ENCODE measurements at places on chromosomes 12 and 14. TPM values are rescaled to one million over a fixed set of nuclear protein-coding genes. Genes with fewer than 3 reads are reported as not detected.

- no peak overlapping the region for H3K4me3 ChIP-seq
- no peaks in the 10 kb centered on the region for H3K27me3 ChIP-seq
These were observed 144.8 kb downstream of the KCNA5 start for GRCh38 chr12:5188472-5188871.

- H3K27me3 ChIP-seq, result no peaks in the 10 kb centered on the region
- H3K4me1 ChIP-seq, result no peaks in the 10 kb centered on the region
- no peak overlapping the region for H3K27ac ChIP-seq
- no peak for DNase-seq
These were observed 81.2 kb upstream of the ATP2B1 start for GRCh38 chr12:89789862-89790261.

DNA sequence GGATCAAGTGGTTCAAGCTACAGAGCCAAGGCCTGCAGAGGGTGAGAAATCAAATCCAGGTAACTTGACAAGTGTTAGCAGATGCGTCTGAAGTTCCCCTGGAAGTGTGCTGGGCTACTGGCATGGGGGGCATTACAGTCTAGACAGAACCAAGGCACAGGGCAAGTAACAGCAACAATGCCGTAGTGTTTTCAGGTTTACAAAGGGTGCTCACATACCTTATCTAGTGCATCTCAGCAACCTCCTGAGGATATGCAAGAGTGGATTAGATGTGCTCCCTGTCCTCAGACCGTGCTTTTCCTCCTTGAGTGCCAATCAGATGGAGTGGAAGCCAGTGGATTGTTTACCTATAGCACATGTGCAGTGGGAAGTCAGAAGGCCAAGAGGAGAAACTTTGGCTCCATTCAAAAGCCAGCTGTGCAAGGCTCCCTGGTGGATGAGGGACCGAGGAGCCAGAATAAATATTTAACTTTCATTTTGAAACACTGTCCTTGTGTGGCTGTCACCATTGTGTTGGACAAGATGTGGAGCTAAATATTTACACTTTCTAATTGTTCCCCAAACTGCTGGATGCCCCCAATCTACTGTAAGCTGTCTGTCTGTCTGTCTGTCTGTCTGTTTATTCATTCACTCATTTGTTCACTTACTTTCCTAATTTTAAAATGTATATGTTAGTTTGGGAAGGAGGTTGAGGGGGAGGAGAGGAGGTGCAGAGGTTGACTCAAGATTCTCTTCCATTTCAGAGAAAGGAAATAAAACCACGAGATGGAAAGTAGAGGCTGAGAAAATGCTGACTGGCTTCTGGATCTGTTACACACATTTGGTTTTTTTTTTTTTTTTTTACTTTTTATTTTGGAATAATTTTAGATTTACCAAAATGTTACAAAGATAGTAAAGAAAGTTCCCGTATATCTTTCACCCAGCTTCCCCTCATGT is 184.0 kb upstream of the PARP11 start:
- no peak for DNase-seq
- no peaks in the 10 kb centered on the region for H3K27me3 ChIP-seq
- no peaks in the 10 kb centered on the region for H3K4me1 ChIP-seq
- H3K4me3 ChIP-seq, result no peak overlapping the region
- no peak overlapping the region for H3K27ac ChIP-seq

- H3K27me3 ChIP-seq, result no peaks in the 10 kb centered on the region
- no peaks in the 10 kb centered on the region for H3K4me1 ChIP-seq
- H3K27ac ChIP-seq, result peak overlapping the region; percentile 95
- DNase-seq, result peak; percentile 69
- H3K4me3 ChIP-seq, result peak overlapping the region; percentile 76
- no peaks in the 10 kb centered on the region for H3K36me3 ChIP-seq
These were observed 58.2 kb downstream of the DHRS2 start for GRCh38 chr14:23694085-23694948.

DNA sequence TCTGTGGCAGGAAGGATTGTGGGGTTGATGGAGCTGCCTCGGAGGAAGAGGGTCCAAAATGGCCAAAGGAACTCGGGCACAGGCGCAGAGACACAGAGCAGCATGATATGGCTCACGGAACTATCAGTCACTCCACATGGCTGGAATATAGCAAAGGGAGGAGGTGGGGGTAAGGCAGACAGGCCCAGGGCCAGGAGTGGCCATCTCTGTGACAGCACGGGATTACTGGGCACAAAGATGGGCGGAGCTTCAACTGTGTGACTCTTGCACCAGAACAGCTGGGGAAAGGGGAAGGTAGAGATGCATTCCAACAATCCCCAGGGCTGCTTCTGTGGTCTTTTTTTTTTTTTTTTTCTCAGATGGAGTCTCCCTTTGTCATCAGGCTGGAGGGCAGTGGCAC is 24.8 kb upstream of the EML1 start:
- no peaks in the 10 kb centered on the region for H3K36me3 ChIP-seq
- no peaks in the 10 kb centered on the region for H3K4me1 ChIP-seq
- DNase-seq, result peak; percentile 55
- H3K4me3 ChIP-seq, result no peak overlapping the region

The BATF gene
- not detected for total RNA-seq

DNA sequence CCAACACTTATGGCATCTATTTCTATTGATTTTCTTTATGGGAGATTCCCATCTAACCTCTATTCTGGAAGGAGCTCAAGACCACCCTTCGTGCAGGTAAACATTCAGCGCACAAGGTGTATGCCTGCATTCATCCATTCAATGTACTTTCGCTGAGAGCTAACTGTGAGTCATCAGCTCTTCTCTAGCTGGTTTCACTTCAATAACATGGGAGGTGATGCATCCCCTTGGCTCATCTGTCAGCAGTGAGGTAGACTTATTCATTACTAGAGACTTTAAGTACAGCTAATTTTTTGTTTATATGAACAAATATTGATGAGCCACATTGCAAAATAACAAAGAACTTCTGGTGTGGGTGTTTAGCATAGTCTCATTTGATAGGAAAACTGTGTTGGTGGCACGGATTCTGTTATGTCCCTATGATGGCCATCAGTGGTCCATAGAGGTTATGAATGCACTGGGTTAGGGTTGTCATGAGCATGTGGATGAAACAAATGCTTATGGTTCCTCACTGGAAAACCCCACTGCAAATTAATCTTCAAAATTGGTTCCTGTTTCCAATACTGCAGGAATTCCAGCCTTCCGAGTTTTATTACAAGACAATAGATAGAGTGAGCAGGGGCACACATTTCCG is 1151.0 kb downstream of the BCL11B start:
- no peaks in the 10 kb centered on the region for H3K36me3 ChIP-seq
- H3K27me3 ChIP-seq, result no peaks in the 10 kb centered on the region
- no peak overlapping the region for H3K4me3 ChIP-seq
- H3K27ac ChIP-seq, result no peak overlapping the region
- no peak for DNase-seq

DNA sequence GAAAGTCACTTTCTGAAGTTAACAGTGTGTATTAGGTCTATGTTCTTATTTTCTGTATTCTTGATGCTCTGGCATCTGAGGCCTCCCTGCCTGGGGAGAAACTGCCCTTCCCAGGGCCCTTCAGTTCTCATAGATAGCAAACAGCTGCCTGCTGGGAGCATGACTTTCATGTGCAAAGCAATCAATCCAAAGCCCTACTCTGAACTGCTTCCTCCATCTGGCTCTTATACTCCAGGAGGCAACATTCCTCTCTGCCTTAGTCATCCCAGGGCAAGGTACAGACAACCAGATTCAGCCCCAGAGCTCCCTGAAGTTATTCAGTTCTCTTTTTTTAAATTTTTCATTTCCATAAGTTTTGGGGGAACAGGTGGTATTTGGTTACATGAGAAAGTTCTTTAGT is 41.7 kb upstream of the RIN3 start:
- H3K4me3 ChIP-seq, result no peak overlapping the region
- H3K27ac ChIP-seq, result no peak overlapping the region
- no peaks in the 10 kb centered on the region for H3K36me3 ChIP-seq

The USP44 gene
- total RNA-seq, result 30.8 TPM

DNA sequence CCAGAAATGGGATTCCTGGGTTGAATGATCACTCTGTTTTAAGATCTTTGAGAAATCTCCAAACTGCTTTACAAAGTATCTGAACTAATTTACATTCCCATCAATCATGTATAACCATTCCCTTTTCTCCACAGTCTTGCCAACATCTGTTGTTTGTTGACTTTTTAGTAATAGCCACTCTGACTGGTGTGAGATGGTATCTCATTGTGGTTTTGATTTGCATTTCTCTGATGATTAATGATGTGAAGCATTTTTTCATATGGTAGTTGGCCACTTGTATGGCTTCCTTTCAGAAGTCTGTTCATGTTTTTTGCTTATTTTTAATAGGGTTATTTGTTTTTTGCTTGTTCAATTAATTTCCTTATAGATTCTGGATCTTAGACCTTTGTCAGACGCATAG is 211.8 kb upstream of the AVPR1A start:
- DNase-seq, result no peak
- H3K36me3 ChIP-seq, result no peaks in the 10 kb centered on the region
- H3K4me3 ChIP-seq, result no peak overlapping the region
- no peaks in the 10 kb centered on the region for H3K27me3 ChIP-seq
- H3K27ac ChIP-seq, result no peak overlapping the region

The UNG gene
- 104 TPM for total RNA-seq

The INSM2 gene
- total RNA-seq, result 0.45 TPM

GRCh38 chr12:114944736-114945135 is 260.8 kb upstream of the TBX3 start:
- H3K4me3 ChIP-seq, result no peak overlapping the region
- H3K27me3 ChIP-seq, result peaks cover 10% of the 10 kb centered on the region
- no peaks in the 10 kb centered on the region for H3K4me1 ChIP-seq
- no peaks in the 10 kb centered on the region for H3K36me3 ChIP-seq

The GPN3 gene
- 46.5 TPM for total RNA-seq

The KRT75 gene
- not detected for total RNA-seq

DNA sequence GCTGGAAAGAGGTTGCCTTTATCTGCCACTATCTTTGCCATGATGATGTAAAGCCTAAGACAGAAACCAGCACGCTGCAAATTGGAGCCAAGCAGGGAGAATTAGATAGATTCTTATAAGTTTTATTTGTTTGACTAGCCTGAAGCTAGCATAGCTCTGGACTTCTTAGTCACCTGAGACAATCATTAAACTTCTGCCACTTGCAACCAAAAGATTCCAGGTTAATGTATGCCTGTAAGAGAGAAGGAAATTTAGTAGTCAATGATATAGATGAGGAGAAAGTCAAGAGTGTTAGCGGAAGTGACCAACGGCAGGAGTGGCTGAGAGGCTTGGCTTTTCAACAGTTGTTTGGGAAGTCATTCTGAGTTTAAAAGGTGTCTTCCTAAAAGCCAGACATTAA is 1106.6 kb downstream of the VRK1 start:
- DNase-seq, result no peak
- H3K27ac ChIP-seq, result no peak overlapping the region
- no peaks in the 10 kb centered on the region for H3K4me1 ChIP-seq
- no peak overlapping the region for H3K4me3 ChIP-seq

DNA sequence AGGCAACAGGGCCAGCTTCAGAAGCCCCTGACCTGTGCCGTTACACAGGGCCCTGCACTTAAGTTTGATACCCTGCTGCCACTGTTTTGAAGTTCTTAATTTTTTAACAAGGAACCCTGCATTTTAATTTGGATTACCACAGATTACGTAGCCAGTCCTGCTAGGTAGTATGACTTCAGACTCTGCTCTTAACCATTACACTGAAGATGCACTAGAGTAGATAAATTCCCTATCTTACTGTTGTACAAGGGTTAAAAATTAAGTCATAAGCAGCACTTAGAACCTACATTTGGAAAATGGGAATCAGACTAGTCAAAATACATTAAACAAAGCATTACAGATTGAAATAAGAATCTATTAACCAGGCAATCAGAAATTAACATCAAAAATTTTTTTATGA is 2.3 kb downstream of the GNPNAT1 start:
- no peaks in the 10 kb centered on the region for H3K27me3 ChIP-seq
- H3K27ac ChIP-seq, result no peak overlapping the region
- no peak for DNase-seq
- no peaks in the 10 kb centered on the region for H3K4me1 ChIP-seq

GRCh38 chr14:33404054-33404453 is 465.4 kb downstream of the NPAS3 start:
- H3K4me3 ChIP-seq, result no peak overlapping the region
- no peaks in the 10 kb centered on the region for H3K36me3 ChIP-seq
- H3K4me1 ChIP-seq, result no peaks in the 10 kb centered on the region
